ENCODE measurements at places on chromosomes 16 and 17.

DNA sequence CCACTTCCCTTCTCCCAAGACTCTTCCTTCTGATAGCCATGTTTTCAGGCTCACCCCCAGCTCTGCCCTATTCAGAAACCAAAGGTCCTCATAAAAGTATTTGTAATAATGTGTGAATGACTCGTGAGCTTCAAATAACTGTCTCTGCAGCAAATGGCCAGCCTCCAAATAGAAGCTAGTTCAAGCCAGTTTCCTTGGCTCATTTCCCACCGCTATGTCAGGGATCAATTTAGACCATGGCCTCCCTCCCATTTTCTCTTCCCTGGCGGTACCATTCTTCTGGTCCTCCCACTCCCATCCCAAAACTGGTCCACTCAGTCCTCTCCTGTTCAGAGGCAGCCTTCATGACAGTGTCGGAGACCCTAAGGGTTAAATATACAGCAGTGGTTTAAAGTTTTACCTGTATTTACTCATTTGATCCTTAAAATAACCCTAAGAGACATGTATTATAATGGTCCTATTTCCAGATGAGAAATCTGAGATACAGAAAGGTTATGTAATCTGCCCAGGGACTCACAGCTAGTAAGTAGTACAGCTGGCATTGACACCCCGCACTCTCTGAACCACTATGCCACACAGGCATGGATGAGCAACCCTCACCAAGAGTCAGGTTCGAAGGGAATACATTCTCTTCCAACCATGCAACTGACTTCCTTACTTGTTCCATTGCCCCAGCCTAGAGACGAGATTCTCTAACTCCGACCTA is 42.9 kb downstream of the GAS7 start:
- DNase-seq = no peak
- no peaks in the 10 kb centered on the region for H3K4me1 ChIP-seq
- no peak overlapping the region for H3K4me3 ChIP-seq
- no peaks in the 10 kb centered on the region for H3K27me3 ChIP-seq
- H3K27ac ChIP-seq = no peak overlapping the region

DNA sequence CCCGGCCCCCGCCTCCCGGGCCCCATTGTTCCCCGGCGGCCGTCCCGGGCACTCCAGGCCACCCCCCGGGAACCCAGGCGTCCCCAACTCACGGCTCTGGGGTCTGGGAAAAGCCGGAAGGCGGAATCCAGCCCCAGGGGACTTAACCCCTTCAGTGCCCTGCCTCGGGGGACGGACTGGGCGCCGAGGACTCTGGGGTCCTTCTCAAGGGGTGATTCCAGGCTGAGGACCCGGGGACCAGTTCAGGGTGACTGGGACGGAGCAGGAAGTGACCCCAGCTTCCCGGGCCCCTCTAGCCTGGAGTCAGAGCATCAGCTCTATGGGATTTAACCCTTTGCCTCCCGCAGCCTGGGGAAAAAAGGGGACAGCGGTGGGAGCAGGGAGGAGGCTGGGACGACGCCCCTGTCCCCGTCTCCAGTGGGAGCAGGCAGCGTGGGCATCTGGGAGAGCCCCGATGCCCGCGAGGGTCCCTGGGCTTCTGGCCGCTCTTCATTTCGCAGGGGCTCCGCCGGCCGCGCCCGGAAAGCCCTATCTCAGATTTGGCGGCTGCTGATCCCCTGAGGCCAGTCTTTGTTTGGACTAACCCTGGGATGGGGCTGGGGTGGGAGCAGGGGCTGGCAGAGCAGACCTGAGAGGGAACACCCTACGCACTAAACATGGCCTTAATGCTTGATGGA is at the start of gene ZNF629:
Gene ZNF629 (minus strand): TSS at position 270 of the 677 bp plus-strand sequence. CDS start 2,723 bp downstream, outside the sequence.
- peak within 1 kb of the TSS; percentile 91 for H3K4me3 ChIP-seq
- DNase-seq = peak; percentile 59
- H3K27ac ChIP-seq = peak within 1 kb of the TSS; percentile 67

DNA sequence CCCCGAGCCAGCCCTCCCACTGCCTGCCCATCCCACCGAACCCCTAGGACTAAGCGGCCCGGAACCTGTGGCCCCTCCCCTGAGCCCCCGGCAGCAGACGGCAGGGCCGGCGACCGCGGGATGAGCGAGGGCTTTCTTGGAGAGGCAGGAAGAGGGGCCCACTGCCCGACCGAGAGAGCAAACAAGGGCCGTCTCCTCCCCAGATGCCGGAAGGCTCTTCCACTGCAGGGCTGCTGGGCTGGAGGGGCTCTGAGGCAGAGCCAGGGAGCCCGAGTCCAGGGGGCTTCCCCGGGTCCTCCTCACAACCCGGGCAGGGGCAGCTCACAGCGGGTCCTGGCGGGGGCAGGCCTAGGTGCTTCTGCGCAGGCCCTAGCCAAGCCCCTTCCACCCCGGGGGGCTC is 2.9 kb downstream of the PERCC1 start:
- no peak overlapping the region for H3K4me3 ChIP-seq
- peaks cover 1% of the 10 kb centered on the region for H3K27me3 ChIP-seq
- no peak overlapping the region for H3K27ac ChIP-seq
- H3K4me1 ChIP-seq = no peaks in the 10 kb centered on the region

GRCh38 chr17:50052822-50053653 is 2.9 kb upstream of the ITGA3 start:
- H3K4me3 ChIP-seq = no peak overlapping the region
- peaks cover 8% of the 10 kb centered on the region for H3K4me1 ChIP-seq
- peaks cover 16% of the 10 kb centered on the region for H3K27me3 ChIP-seq
- DNase-seq = no peak
- H3K27ac ChIP-seq = no peak overlapping the region

DNA sequence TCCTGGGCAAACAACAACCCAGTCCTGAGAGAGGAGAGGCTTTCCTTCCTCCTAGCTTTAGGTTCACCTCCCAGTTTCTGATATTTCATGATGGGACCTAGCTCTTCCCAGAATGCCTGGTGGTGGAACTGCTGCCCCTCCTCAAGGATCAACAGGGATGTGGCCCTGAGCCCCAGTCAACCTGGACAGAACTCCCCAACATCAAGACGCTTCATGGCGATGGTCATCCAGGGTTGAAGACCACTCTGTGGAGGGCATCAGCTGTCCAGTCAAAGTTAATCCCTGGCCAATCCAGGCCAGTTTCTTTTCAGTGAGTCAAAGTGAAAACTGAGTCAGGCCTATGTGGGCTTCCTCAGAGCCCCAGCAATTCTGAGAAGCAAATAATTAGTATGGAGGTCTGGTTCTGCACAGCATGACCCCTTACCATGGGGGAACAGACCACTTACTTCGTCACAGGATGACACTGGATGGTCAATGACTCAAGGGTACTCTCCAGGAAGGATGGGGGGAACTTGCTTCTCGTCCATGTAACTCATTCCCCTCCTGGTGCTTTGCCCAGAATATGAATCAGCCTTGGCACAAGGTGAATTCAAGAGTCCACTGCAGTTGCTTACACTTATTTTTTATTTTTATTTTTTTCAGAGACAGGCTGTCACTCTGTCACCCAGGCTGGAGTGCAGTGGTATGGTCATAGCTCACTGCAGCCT is 14.7 kb upstream of the XYLT2 start:
- H3K27ac ChIP-seq = no peak overlapping the region
- no peak for DNase-seq
- H3K27me3 ChIP-seq = peaks cover 8% of the 10 kb centered on the region
- peaks cover 4% of the 10 kb centered on the region for H3K36me3 ChIP-seq

DNA sequence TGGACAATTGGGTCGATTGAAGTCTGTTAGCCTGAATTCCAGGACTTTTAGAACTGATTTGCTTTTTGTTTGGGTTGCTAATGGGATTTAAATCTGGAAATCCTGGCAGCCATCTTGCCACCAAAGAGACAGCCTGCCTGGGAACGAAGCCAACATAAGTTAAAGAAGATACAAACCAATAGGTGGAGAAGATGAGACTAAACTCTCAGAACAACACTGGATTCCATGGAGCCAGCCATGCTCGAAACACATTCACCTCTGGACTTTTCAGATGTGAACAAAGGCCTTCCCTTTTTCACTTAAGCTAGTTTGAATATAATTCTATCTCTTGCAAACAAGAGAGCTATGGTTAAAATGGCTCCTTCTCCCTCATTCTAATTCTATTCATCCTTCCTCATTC is 135.9 kb downstream of the TOX3 start:
- no peaks in the 10 kb centered on the region for H3K4me1 ChIP-seq
- H3K4me3 ChIP-seq = no peak overlapping the region
- no peaks in the 10 kb centered on the region for H3K36me3 ChIP-seq
- peaks cover 1% of the 10 kb centered on the region for H3K27me3 ChIP-seq

GRCh38 chr17:39084558-39084957 is 66.9 kb downstream of the PLXDC1 start:
- no peak for DNase-seq
- H3K27ac ChIP-seq = no peak overlapping the region
- H3K4me1 ChIP-seq = no peaks in the 10 kb centered on the region
- H3K27me3 ChIP-seq = peaks cover 3% of the 10 kb centered on the region

DNA sequence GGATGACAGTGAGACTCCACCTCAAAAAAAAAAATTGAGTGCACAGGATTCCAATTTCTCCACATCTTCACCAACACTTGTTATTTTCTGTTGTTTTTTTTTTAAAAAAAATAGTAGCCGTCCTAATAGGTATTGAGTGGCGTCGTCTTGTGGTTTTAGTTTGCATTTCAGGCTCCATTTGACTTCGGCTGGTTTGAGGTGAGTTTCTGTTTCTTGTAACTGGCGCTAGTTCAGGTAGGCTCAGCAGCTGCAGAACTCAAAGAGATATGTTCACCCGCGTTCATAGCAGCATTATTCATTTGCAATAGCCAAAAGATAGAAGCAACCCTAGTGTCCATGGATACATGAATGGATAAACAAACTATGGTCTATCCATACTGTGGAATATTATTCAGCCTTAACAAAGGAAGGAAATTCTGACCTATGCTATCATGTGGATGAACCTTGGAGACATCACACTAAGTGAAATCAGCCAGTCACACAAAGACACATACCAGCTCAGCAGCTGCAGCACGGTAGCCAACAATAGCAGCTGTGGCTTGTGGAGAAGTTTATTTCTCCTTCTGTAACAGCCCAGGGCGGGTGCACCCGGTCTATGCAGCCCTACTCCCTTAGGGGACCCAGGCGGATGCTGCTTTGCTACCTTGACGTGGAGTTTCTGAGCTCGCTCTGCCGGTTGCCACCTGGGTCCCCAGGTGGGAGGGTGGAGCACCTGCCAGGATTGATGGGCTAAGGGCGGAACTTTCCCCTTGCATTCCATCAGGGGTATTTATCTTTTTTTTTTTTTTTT is 44.9 kb downstream of the TMEM235 start:
- H3K27me3 ChIP-seq = peaks cover 13% of the 10 kb centered on the region
- no peaks in the 10 kb centered on the region for H3K36me3 ChIP-seq
- peaks cover 19% of the 10 kb centered on the region for H3K4me1 ChIP-seq
- DNase-seq = no peak
- no peak overlapping the region for H3K4me3 ChIP-seq

DNA sequence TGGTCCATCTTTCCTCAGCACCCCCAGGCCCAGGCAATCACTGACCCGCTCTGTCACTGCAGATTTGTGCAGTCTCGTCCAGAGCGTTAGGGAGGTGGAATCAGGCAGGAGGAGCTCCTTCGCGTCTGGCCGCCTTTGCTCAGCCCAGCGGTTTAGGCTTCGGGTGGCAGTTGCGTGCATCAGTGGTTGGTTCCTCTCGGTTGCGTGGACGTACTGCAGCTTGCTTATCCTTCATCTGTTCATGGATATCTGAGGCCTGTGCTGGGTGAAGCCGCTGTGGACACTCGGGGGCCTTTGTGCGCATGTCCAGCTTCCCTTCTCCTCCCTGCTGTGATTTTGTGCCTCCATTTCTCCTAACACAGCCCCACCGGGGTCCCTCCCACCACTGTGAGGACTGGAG is 4.7 kb upstream of the P2RX1 start:
- no peak for DNase-seq
- peaks cover 7% of the 10 kb centered on the region for H3K36me3 ChIP-seq
- H3K4me3 ChIP-seq = no peak overlapping the region

DNA sequence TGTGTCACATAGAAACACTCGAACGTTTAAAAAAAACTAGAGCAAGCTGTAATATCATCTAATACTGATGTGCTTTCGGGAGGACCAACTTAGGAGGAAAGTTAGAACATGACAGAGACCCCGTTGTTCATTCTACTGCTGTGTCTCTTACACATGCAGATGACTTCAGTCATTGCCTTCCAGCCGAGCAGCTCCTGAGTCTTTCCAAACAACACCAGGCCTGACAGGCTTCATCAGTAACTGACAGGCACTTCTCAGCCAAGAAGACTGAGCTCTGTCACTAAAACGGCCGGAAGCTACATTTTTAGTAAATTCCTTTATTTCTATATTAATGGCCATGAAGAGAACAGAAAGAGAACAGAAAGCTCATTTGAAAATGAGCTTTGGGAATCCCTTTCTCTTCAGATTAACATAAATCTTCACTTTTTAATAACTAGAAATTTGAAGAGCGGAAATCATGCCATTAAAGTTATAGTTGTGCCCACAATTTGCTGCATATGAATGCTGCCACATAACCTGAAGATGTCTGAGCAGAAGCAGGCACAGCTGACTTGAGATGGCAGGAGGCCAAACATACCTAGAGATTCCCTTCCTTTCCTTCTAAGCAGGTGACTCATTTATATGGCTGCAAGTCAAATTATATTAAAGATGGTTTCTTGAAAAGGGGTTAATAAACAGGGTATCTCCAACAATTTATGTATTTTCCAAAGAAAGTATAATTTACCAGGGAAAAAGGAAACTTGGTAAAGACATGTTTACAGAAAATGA is 148.9 kb downstream of the ITFG1 start:
- no peaks in the 10 kb centered on the region for H3K36me3 ChIP-seq
- DNase-seq = no peak
- H3K4me1 ChIP-seq = no peaks in the 10 kb centered on the region
- no peak overlapping the region for H3K27ac ChIP-seq

DNA sequence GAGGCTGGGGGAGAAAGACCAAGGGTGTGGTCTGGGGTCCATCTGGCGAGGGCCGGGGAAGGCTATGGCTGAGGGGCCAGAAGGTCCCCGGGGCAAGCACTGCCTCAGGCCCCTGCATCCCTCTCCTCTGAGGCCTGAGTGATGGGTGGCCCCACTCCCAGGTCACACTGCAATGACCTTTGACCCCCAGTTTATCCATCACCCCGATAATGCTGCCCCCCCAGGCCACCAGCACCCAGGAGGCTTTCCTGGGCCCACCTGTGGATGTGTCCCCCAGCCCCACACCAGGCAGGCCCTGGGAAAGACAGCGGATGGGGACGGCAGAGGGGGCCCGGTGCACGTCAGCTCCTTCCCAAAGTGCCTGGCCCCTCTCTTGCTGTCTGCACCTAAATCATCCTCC is 22.5 kb upstream of the CACNA1H start:
- H3K27ac ChIP-seq = no peak overlapping the region
- no peaks in the 10 kb centered on the region for H3K36me3 ChIP-seq
- no peak for DNase-seq
- no peaks in the 10 kb centered on the region for H3K4me1 ChIP-seq
- H3K27me3 ChIP-seq = no peaks in the 10 kb centered on the region
- no peak overlapping the region for H3K4me3 ChIP-seq

DNA sequence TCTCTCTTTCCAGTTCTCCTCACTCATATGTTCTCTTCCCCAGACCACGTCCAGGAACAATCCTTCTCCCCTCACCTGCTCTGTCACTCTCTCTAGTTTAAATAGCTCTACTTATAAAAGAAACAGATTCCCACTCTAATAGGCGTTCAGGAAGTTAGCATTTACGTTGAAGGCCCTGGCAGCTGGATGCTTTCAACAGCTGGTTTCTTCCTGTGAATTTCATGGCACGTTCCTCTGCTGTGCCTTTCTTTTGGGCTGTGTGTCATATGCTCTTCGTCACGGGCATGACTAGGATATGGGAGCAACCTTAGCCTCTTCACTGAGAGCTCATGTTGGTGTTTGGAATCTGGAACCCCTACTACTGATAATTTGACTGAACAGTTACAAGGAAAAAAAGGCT is 73.2 kb downstream of the ZNF18 start:
- H3K27ac ChIP-seq = no peak overlapping the region
- no peak for DNase-seq
- H3K36me3 ChIP-seq = peaks cover 4% of the 10 kb centered on the region
- H3K4me1 ChIP-seq = no peaks in the 10 kb centered on the region
